NCI-H226 (cell line): ENCODE measurements at places on chromosomes 12 and 14.

DNA sequence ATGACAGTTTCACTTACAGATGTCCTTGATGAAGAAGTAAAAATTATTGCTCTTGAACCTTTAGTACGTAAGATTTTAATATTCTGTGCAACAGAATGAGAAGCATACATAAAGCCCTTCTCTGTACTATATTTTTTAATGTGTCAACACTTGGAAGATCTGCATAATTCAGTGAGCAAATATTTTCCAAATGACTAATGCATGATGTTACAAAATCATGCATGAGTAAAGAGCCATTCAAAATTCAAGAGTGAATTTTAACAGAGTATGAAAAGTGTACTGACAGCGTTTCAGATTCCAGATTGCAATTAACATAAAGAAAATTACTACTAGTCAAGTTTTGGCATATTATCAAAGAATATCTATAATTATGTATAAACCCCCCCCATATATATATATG, 101.4 kb upstream of the BBS10 start:
- DNase-seq, result peak; percentile 75

- no peak for DNase-seq
Observed at GRCh38 chr12:4250691-4251090, 22.9 kb upstream of the CCND2 start.

GRCh38 chr12:117042862-117043261, 56.4 kb downstream of the TESC start:
- DNase-seq, result no peak

- no peak for DNase-seq
Observed at GRCh38 chr12:129202109-129202814, 349.0 kb downstream of the GLT1D1 start.

- DNase-seq, result peak; percentile 82
Observed at GRCh38 chr14:47438650-47439140, 236.7 kb downstream of the MDGA2 start.

- DNase-seq, result no peak
Observed at GRCh38 chr12:12954878-12955625, 3.1 kb upstream of the GPRC5D start.

DNA sequence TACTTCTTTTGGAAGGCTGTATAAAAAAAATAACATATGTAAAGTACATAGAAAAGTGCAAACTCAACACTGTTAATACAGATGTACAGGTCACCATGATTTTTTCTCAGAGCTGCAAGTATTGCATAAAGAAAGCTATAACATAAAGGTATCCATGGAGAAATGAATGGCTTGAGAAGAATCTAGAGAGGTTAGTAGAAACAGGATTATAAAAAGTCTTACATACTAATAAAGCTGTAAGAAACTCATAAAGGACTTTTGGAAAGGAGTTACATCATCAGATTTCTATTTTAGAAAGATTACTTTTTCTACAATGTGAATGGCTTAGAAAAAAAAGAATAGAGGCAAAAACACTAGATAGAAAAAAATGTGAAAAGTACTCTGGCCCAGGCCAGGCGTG, 46.4 kb downstream of the R3HDM2 start:
- DNase-seq, result no peak

DNA sequence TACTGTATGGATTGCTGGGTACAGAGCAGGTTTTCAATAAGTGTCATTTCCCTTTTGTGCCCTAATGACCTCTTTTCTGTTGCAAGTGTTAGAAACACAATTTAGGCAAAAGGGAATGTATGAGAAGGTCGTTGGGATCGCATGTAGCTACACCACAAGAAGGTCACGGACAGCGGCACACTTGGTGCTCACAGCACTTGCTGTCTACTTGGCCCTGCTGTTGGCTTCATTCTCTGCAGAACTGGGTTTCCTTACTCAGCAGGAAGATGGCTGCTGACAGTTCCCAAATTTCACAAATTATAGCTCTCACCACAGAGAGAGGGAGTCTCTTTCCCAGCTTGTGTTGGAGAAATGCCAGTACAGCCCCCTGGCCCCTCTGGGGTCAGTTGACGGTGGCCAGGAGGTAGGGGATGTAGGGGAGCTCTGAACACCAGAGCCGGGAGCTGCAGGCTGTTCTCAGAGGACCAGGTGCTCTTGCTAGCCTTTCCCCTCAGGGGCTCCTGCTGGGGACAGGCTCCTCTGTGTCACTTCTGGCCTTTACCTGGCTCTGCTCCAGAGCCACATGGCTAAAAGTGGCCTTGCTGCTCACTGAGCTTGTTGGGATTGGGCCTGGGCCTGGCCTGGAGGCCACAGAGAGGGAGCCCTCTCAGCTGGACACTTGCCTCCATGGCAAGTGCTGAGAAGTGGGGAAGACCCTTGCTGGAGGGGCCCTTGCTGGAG, 50.9 kb upstream of the BCL7A start:
- DNase-seq, result no peak

GRCh38 chr12:40312982-40313576, 88.3 kb downstream of the LRRK2 start:
- no peak for DNase-seq

GRCh38 chr12:94053676-94054075, 94.7 kb upstream of the PLXNC1 start:
- no peak for DNase-seq

DNA sequence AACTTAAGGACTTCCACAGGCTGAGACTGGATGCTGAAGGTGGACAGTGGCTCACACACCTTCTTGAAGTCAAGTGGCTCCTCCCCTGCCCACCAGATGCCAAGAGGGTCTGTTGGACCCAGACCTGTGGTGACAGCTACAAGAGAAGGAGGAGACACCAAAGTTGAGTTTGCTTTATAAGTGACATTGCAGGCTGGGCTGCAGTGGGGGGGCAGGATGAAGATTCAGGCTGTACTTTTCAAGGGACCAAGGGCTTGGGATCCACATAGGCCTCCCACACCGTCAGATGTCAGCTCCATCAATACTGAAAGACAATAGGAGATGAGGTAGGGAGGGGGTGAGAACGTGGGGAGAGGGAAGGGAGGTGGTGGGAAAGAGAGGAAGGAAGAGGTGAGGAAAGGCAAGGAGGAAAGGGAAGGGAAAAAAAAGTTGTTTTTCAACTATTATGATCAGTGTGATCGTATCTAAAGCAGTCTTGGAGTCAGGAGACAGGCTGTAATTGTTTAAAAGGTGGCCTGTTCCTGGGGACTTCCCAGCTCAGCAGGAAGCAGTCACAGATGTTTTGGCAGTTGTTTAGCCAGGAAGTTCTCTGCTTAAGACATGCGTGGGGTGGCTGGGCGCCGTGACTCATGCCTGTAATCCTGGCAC, 84.1 kb upstream of the RESF1 start:
- peak; percentile 52 for DNase-seq

GRCh38 chr12:64889434-64890216, 65.2 kb downstream of the TBC1D30 start:
- no peak for DNase-seq
